Fibroblast of skin of left quadriceps (primary cell): ENCODE measurements at places on chromosomes 16 and 17.

GRCh38 chr16:57916735-57917438 lies 54.0 kb downstream of the CNGB1 start:
- DNase-seq = no peak

- DNase-seq = no peak
Observed at GRCh38 chr17:22443061-22443460, 750.7 kb downstream of the KCNJ18 start.

DNA sequence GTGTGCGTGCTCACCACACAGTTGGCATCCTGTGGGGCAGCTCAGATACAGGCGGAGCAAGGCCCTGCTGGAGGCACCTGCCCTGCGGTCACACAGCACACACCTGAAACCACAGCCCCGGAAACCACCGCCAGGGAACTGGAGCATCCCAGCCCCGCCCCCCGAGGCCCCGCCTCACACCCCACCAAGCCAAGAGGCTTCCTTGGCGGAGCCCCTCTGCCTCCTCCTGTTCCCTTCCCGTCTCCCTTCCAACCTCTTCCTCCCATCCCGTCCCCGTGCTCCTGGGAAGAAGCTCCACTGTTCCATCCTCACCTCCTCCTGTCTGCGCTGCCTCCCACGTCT lies 205.5 kb downstream of the NTN1 start:
- no peak for DNase-seq

- DNase-seq = no peak
Observed at GRCh38 chr16:10966129-10966528, 21.8 kb downstream of the CLEC16A start.

DNA sequence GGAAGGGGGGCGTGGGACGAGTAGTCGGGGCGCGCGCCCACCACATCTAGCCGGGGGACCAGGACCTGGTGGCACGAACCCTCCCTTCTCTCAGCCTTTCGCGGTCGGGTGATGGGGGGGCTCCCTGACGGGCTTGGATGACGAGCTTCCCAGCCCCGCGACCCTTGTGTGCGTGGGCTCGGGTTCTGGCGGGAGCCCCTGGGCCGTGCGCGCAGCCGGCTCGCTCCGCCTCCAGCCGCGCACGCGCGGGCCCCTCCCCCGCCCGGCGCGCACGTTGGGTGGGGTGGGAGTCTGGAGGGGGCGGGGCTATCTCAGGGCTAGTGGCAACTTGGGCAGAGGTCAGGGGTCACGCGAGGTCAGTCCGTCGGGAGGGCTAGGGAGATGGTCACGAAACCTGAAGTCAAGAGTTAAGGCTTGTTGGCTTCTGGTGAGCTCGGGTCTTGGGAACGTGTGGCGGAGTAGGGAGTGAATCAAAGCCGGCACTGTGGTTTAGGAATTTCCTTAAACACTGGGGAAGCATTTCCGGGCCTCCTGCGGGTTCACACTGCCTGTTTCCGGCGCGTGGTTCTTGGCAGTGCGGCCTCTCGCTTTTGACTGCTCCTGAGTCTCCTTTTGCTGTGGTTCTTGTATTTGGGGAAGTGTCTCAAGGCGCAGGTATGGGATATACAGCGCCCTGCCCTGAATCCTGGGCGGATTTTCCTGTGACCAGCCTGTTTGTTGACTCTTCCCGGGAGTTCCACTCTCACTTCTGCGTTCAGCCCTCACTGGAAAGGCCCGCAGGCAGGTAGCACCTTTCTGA lies at the start of gene SRCAP:
Gene SRCAP, plus strand, starts transcription at position 356 of the 799 bp plus-strand sequence. CDS start 1,654 bp downstream, outside the sequence.
- peak; percentile 39 for DNase-seq

DNA sequence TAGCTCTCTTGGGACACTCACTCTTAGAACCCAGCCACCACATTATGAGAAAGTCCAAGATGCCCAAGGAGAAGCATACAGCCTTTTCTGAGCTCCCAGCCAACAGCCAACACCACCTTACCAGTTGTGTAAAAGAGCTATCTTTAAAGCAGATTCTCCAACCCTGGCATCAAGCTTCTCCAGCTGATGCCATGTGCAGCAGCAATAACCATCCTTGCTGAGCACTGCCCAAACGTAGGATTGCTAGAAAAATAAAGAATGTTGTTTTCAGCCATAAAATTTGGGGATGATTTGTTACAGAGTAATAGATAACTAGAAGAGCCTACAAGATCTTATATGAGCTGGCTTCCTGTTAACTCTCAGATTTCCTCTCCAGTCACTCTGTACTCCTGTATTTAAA lies 443.7 kb upstream of the DYNLRB2 start:
- DNase-seq = no peak

GRCh38 chr16:2490190-2491105 lies 15.5 kb downstream of the TBC1D24 start:
- no peak for DNase-seq

GRCh38 chr16:23392223-23392600 lies 60.8 kb downstream of the COG7 start:
- no peak for DNase-seq

DNA sequence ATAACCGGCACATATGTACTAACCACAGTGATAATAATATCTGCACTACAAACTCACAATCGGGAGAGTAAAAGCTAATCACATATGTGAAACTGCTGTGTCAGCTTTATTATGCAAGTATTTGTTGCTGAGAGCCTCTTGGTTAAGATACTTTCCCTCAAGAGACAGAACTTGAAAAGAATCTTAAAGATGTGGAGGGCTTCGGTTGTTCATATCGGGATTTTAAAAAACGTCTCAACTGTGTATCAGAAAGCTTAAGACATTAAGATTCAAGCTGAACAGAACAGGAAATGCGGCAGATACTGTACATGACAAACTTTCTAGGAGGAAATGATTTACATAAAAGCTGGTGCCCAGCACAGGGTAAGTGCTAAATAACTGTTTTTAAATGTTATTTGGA lies 27.5 kb upstream of the HLF start:
- no peak for DNase-seq

DNA sequence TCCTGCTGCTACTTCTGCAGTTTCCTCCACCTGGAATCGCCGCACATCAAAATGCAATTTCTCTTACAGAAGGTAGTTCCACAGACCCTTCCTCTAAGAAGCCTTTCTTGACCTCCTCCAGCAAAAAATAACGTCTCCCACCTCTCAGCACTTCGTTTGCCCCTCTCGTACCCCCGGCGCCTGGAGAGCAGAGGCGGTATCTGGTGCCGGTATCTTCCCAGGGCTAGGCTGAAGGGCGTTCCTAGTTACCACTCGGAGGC lies 482 bp downstream of the DCTPP1 start:
- DNase-seq = no peak

DNA sequence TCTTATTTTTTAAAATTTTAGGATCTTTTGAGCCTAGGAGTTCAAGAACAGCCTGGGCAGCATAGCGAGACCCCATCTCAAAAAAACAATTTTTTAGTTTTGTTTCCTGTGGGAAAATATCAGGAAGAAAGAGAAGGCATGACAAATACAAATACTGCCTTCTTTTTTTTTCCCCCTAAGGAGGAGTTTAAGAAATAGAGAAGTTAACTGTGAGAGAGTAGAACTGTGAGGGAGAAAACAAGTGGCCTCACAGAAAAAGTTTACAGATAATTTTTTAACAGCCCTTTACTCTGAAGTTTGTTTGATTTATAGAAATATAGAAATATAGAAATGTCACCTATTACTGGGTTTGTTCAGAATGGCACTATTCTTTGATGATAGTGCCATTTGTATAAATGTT lies 21.1 kb downstream of the TTYH2 start:
- DNase-seq = no peak

GRCh38 chr16:87789437-87790291 lies 23.9 kb upstream of the KLHDC4 start:
- DNase-seq = no peak

- no peak for DNase-seq
Observed at GRCh38 chr16:63005356-63005755, 969.1 kb upstream of the CDH8 start.

GRCh38 chr16:50227665-50228064 lies 38.7 kb upstream of the ADCY7 start:
- DNase-seq = no peak

DNA sequence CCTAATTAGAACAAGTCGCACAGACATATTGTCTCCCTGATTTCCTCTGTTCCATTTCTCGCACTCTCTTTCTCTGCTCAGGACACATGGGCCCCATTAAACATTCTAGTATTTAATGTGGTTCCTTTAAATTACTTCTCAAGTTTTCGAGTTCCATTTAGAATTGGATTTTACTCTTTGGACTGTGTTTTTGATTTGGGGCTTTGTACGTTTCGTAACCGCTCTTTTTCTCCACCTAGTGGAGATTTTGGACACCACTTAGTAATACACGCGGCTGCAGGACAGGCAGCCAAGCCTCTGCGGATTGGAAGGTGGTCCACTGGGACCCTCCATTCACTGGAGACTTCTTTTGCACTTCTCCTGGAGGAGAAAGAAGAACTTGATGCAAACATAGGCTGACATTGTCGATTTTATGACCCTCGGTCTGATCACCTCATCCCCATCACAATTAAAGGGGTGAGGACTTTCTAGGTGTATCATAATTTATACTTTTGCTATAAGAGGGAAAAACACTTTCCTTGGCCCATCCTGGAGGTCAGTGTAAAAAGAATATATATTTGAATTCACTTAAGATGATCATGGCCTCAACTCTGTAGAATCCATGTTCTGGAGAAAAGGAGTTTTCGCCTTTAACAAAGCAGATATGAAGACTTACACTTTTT lies 85.7 kb downstream of the NOG start:
- DNase-seq = no peak

- no peak for DNase-seq
Observed at GRCh38 chr17:41351177-41351576, 549 bp upstream of the KRT33A start.

DNA sequence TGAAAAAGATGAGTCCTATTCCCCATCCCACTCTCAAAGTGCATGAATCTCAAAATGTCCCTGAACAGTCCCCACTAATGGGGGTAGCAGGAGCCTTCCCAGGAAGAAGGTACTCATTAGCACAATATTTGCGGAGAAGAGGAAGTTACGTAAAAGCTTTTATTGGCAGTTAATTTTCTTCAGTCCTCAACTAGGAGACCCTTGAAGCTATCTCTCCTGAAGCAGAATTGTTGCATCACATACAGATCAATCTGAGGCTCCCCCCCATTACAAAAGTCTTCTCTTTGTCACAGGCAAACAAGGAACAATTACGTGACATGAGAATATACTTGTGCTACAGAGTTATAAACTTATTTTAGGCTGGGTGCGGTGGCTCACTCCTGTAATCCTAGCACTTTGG lies 14.2 kb downstream of the SLFN12L start:
- no peak for DNase-seq

DNA sequence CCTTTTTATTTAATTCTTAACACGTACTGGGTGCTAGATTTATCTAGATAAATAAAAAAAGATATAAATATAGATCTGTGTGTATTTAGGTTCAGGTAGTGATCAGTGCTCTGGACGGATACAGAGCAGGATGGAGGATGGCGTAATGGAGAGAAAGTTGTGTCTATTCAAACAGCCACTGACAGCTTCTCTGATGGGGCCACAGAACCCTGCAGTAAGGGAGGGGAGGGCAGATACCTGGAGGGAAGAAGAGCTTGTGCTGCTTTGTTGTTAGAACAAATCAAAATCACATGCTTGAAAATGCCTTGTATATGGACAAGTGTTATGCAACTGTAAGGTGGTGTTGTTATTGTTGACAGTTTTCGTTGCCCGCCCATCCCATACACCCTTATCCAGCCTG lies 170.2 kb downstream of the UTP18 start:
- no peak for DNase-seq

DNA sequence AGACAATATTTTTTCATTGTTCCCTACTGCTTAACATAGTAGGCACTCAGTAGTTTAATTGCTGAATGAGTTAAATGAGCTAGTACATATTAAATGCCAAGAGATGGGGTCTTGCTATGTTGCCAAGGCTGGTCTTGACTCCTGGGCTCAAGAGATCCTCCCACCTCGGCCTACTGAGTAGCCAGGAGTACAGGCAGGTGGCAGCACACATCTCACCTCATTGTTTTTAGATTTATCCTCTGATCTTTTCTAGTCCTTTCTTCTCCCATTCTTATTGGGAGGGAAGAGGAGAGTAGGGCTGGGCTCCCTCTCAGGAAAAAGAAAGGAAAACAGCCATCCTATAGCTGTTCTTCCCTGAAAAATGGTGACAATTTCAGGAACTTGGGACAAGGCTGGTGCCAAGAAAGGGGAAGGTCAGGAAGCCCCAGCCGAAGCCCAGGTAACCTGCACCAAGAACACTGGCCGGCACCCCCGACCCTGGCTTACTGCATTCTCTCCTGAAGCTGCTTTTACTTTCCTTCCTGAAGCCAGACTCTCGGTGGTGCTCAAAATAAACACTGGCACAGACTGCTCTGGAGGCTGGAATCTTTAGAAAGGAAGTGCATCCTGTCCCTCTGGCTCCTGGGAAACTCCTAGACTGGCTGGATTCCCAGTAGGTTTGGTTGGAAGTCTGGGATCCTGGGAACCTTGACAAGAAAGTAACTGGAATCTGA lies 2.7 kb downstream of the TNFAIP1 start:
- DNase-seq = no peak

DNA sequence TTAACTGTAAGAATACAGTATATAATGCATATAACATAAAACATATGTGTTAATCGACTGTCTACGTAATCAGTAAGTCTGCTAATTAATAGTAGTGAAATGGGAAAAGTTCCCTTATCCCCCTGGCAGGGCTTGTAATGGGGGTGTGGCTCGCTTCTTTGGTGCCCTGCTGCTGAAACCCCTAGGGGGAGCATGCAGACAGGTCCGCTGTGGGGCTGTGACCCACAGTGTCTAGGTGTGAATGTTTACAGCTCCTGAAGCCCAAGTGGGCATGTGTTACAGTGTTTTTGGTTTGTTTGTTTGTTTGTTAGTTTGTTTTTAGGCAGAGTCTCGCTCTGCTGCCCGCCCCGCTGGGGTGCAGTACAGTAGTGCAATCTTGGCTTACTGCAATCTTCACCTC lies 495.7 kb downstream of the SHISA9 start:
- DNase-seq = no peak

GRCh38 chr17:34156741-34157589 lies 98.1 kb upstream of the CCL2 start:
- DNase-seq = no peak

DNA sequence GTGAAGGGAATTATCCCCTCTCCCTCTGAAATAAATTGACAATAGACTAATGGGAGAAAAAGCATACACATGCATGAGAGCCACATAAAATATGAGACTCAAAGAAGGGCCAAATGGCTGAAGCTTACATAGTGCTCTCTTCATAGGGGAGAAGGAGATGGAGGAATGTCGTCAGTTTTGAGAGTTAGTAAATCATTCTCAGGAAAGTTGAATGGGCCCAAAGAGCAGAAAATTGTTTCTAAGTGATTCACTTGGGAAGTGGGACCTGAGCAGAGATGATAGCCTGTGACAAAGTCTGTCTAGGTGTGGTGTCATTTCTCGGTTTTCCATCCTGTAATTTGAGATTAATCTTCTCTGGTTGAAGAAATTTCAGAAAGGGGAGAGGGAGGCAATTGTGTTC lies 35.0 kb downstream of the BCAS3 start:
- DNase-seq = no peak

GRCh38 chr17:6567528-6568183 lies 11.3 kb upstream of the PITPNM3 start:
- DNase-seq = no peak

DNA sequence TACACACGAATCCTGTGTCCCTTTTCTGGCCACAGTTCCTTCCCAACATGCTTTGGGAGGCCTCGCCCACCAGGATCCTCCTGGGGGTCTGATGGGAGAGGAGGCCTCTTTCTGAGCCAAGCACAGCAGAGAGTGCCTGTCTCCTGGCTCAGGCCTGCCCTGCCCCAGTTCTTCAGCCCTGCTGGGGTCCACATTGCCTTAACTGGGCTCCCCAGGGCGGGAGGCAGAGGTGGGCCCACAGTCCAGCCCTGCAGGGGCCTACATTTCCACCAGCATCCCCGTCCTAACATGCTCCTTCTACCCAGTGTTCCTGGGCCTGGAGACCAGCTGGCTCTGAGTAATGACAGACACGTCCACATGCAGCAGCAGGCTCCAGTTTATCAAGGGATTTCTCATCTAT lies 29.6 kb downstream of the WNT9B start:
- no peak for DNase-seq
